ENCODE measurements at places on chromosomes 4 and X.

DNA sequence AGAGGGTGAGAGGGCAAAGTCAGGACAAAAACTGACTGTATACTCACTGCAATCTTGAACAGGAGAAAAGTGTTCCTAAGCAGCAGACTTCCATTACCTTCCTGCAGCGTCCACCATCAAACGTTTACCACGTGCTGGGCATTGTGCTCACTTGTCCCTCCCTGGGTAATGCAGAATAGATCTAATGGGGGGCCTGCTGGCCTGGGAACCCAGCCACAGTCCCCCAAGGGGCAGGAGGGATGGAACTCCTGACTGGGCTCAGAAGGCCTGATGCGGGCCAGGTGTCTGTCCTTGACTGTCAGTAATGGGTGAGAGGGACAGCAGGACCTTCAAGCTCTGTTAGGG is 37.6 kb upstream of the FAM156A start:
- no peak for DNase-seq

DNA sequence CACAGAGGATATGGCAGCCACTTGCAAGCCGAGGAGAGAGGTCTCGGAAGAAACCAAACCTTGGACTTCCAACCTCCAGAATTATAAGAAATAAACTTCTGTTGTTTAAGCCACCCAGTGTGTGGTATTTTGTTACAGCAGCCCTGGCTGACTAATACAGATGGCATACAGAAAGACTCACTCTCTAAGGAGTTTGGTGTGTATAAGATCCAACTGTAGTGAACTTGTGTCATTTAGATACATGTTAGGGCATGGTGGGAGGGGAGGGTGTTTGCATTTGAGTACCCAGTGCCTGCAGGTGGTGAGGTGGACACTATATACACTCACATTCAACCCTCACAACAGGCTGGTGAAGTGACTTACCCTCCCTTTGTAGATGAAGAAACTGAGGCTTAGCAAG is 233.2 kb upstream of the KLF3 start:
- DNase-seq, result no peak

DNA sequence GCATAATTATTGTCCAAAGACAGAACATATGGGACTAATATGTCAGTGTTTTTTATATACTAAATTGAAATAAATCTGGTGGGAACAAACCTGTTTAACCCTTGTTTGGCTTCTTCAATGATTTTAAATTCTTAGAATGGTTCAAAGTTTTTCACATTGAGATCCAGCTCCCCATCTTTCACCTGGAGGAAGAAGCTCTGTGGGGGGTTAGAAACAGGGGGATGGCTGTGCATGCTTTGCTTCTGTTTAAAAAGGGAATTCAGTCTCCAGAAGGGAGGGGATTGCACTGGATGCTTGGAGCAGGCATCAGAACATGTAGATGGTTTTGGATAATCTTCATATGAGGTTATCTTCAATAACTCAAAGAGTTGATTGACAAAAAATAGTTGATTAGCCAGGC is 72.1 kb downstream of the GALNT7 start:
- DNase-seq, result no peak

- no peak for DNase-seq
These were observed 23.8 kb downstream of the ENPP6 start for GRCh38 chr4:184193556-184194525.

DNA sequence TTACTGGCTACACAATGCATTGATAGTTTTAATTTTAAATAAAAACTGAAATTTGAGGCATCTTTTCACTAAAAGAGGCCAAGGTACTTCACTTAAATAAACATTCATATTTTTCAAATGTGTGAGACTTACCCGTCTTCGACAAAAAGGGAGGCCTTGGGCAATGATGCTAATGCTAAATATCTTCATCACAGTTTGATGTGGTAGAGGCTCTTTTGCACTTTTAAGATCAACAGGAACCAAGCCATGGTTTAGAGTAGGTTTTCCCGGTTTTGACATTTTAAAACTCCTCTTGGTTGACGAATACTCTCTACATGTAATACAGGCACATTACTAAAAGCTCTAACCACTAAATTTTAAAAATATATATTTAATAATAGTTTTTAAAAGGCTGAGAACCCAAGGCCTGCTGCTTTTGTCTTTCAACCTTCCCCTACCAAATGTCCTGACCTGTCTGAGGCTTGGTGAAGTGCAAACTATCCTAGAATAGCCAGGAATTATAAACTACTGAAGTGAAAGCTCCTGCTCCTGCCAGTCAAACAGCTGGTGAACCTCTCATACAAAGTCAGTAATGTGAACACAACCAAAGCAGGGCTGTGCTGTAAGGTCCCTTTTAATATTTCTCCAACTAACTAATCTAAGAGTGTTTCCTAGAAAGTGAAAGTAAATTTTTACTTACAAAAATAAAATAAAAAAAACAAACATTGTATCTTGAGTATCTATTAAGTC is 153.7 kb downstream of the FBXW7 start:
- no peak for DNase-seq

- no peak for DNase-seq
These were observed 14.7 kb downstream of the TSPAN5 start for GRCh38 chr4:98643755-98644154.

DNA sequence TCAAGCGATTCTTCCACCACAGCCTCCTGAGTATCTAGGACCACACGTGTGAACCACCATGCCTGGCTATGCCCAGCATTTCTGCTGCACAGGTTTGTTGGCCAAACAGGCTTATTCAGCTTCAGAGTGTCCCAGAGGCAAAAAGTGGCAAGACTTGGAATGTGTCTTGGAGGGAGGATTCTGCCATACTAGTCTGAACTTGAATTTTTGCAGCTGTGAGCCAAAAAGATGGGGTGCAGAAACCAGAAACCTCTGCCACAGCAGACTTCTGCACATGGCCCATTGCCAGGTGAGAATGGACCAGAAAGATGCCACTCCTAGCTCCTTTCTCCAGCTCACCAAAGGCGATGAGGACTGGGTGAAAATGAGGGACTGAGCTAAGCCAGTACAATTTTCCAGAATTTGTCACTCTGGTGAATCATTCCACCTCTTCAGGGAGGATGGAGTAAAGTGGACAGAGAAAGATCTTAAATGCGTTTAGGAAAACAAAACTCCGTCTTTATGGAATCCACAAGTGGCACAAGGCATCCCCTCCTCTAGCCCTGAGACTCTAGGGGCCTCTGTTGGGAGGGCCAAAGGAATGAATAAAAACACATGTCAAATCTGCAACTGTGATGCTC is 369.1 kb upstream of the CLNK start:
- no peak for DNase-seq

- DNase-seq, result no peak
These were observed 173.1 kb downstream of the STK32B start for GRCh38 chr4:5224340-5224739.

GRCh38 chrX:26100421-26100920 is 37.7 kb upstream of the MAGEB18 start:
- no peak for DNase-seq

- no peak for DNase-seq
These were observed 3.4 kb downstream of the ABHD18 start for GRCh38 chr4:127968586-127968985.

- peak; percentile 29 for DNase-seq
These were observed 260.9 kb downstream of the GLUD2 start for GRCh38 chrX:121308276-121308805.

DNA sequence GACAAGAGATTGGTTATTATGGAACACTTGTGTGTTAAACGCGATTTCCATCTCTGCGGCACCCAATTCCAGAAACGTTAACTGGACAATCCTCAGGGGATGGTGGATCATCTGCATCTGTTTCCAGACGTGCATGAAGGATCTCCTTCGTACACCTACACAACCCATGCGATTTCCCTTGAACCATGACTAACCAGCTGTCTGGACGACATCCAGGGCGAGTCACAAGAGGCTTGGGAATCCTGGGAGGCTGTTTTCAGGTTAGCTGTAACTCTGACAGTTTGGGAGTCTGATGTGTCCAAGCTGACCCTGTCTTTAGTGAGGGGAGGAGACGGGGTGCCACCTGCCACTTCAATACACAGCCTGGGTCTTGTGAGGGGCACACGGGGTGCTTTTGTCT is 84.5 kb downstream of the GATB start:
- DNase-seq, result no peak

DNA sequence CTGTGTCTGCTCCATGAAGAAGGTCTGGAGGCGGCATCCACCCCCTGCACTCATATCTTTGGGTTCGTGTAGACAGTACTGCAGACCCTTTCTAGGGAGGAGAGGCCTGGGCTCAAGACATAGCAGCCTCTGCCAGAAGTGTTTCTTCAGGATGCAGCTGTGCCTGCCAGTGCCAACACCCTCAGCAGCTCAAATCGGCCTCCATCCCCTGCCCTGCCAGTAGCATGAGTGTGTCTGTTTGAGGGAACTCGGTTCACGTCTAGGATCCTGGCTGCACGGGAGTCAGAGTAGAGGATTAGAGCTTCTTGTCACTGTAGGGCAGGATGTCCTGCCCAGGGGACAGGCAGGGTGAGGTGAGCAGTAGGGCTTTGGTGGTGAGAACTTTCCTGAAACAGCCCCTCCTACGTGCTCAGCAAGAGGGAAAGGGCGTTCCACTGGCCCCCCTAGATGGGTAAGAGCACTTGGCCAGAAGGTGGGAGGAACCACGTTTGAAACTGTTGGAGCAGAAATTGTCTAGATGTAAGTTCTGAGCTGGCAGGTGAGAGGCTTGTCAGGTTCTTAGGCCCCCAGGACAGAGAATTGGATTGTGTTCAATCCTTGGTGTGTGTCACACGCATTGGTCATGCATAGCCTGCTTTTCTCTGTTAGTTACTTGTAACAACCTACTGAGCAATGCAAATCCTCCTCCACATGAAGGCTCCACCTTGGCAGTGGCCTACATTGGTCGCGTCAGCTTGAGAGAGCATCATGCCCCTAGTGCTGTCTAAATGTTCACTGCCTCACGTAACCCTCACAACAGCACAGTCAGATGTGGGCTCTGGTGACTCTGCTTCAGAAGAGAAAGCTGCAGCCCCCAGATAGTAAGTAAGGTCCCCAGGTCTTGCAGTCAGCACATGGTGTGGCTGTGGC is 25.8 kb upstream of the FAM193A start:
- DNase-seq, result no peak

DNA sequence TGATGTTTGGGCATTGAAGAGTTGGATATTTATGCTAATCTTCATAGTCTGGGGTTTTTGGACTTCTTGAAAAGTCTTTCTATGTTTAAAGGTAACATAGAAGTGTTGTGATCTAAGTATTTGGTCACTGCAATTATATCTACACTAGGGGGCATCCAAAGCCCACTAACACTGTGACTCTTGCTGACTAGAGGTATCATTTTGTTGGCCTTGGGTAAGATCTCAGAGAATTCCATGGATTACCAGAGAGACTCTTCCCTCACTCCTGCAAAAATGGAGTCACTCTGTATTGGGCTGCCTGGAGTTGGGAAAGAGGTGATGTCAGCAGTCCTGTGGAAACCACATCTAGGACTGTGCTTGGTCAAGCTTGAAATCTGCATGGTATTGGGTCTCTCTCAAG is 1077.6 kb downstream of the FAM133A start:
- no peak for DNase-seq

DNA sequence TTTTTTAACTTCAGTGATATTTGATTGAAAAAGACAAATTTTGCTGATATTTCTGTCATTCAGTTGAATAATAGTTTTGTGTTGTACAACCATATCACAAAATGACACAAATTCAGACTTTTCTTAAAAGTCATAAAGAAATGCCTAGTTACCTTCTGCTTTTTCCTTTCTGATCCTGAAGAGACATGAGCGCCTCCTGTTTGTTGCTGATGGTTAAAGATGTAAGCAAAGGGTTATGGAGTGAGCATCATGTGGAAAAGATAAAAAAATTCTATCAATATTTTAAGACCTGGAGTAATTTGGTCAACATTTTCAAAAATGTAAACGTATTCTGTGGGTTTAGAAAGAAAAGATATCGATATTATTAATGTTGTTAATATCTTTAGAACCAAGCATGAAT is 669.9 kb upstream of the NR3C2 start:
- DNase-seq, result no peak

GRCh38 chr4:35730414-35730813 is 513.9 kb downstream of the ARAP2 start:
- no peak for DNase-seq

DNA sequence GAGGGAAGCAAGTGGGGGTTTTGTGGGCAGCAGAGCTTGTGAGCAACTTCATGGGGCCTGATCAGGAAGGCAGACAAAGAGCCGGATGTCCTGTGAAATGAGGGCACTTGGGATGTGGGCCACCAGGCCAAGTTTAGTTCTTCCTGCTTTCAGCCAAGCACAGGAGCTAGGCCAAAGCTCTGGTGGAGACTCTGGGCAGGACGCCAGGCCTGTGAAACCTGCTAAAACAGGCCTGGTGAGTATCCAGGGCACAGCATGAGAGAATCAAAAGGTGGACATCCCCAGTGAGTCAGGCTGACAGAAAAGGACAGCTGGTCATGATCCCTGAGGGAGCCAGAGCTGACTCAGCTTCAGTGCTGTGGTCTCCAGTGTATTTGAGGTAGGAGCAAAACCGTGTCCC is 95.7 kb downstream of the NPNT start:
- DNase-seq, result peak; percentile 54

DNA sequence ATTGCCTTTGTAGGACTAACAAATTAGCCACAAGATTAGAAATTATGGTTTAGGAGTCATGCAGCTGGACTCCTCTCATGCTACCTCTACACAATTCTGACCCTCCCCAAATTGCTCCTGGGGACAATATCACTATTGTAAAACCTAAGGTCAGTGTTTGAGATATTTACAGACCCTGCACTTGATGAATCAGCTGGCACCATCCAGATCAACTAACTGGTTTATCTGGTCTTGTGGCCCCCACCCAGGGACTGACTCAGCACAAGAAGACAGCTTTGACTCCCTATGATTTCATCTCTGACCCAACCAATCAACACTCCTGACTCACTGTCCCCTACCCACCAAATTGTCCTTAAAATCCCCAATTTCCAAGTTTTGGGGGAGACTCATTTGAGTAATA is 192.4 kb downstream of the STPG2 start:
- DNase-seq, result no peak

DNA sequence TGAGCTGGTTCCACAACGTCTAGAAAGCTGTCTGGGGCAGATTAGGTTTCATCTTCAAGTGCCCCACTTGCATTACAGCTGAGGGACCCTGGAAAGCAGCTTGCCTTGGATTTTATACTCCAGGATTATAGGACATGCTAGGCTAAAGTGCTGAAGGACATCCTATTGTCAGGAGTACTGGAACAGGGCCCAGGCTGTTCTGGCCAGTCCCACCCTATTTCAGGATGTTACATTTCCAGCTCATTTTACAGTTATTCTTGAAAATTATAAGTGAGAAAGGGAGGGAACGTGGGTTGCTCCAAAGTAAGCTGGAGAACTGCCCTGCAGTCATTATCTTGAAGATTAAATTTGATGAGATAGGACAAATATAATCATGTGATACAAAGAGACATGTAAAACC is 71.0 kb upstream of the UGT8 start:
- no peak for DNase-seq

All from left hindlimb (tissue), 1 donor.